Stimulated activated CD4-positive, alpha-beta T cell treated with anti-CD3 and anti-CD28 coated beads, Interleukin-1b, Interleukin-23, amount 100 ng/mL, for 1 hour (primary cell): ENCODE measurements at places on chromosomes 2 and 18.

GRCh38 chr2:211437396-211437795 lies 881.0 kb downstream of the CPS1 start:
- no peak for DNase-seq

DNA sequence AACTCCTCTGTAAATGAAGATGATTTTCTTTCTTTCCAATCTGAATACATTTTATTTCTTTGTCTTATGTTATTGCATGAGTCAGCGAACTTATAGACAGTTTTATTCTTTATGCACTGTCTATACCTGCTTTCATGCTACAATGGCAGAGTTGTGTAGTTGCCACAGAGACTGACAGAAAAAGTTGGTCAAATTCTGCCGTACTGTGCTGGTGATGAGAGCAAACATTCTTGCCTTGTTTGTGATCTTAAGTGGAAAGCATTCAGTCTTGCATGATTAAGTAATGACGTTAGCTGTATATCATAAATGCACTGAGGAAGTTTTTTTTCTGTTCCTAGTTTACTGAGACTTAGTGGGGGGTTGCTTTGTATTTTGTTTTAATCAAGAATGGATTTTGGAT lies 32.9 kb downstream of the ZC3H15 start:
- DNase-seq, result no peak

- DNase-seq, result no peak
Observed at GRCh38 chr2:168843253-168843652, 40.8 kb downstream of the NOSTRIN start.

DNA sequence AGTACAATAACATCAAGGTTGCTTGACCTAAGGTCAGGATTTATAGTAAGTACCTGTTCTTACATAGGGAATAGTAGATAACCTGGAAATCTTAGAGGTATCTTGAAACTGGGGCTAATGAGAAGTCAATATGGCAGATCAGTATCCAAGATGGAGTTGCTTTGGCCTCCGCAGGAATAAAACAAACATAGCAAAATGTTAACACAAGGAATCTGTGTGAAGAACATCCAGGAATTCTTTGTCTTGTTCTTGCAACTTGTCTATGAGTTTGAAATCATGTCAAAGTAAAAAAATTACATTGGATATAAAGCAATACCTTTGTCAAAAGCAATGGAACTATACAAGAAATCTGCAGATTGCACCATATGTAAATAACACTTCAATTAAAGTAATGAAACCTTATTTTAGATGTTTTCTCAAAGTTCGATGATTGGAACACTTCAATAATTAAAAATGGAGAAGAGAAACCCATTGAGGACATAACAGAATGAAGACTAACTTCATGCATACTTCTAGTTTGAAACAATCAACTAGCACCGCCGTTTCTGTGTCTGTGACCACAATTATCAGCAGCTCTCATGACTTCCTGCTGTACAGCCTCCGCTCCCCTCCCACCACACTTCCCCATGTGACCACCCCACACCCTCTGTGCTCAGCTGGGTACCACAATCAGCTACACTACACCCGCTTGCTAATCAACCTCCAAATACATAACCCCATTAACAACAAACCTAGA lies 27.6 kb downstream of the C2orf76 start:
- no peak for DNase-seq

DNA sequence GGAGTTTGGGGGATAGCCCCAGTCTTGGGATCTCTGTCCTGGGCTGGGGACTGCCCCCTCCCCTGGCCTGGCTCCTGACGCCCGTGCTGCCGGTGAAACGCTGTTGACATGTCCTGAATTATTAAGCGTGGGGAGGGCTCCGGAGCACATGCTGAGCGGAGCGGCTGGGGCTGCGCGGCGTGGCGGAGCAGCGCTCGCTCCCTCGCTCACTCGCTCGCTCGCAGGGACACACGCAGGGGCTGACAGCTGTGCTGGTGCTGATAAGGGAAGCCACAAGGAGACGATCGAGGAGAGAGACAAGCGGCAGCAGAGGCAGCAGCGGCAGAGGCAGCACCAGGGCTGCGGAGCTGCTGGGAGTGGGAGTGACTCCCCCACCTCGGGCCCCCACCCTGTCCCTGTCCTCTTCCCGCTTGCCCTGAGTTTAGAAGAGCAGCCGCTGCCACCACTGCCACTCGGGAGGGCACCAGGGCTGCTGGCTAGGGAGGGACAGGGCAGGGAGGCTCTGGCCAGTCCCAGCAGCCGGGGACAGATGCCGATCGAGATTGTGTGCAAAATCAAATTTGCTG lies at the start of gene ASIC4:
TSS of gene ASIC4 (plus strand) at position 287 of the 566 bp plus-strand sequence. CDS start at position 530, 243 bp downstream.
- DNase-seq, result no peak

GRCh38 chr2:241091734-241092445 lies 10.2 kb downstream of the MTERF4 start:
- DNase-seq, result no peak

DNA sequence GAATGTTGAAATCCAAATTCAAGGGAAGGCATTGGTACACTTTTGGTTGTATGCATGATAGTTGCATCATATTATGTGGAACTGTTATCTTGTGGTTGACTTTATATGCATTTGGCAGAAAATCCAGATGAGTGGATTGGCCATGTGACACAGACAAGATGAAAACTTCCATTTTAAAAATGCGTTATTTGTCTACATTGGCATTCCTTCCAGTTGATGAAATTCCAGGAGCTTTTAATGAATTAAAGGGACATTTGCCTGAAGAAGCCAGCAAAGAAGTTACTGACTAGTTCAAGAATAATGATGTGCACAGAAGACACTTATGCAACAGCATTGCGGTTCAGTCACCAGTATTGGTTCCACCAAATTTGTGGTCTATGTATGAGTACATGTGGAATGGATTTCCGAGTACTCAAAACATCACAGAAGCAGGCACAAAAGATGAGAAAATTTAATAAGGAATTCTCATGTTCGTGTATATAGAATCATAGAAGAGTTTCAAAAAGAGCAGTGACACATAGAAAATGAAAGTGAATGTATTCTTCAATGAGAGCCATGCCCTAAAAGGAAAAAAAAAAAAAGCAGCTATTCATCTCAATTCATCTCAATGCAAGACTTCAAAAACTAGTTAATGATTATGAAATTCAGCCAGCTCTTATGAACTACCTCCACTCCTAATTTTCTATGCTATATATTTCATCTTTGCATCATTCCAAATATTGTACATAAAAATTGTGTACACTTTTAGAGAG lies 232.1 kb downstream of the RBM43 start:
- no peak for DNase-seq

DNA sequence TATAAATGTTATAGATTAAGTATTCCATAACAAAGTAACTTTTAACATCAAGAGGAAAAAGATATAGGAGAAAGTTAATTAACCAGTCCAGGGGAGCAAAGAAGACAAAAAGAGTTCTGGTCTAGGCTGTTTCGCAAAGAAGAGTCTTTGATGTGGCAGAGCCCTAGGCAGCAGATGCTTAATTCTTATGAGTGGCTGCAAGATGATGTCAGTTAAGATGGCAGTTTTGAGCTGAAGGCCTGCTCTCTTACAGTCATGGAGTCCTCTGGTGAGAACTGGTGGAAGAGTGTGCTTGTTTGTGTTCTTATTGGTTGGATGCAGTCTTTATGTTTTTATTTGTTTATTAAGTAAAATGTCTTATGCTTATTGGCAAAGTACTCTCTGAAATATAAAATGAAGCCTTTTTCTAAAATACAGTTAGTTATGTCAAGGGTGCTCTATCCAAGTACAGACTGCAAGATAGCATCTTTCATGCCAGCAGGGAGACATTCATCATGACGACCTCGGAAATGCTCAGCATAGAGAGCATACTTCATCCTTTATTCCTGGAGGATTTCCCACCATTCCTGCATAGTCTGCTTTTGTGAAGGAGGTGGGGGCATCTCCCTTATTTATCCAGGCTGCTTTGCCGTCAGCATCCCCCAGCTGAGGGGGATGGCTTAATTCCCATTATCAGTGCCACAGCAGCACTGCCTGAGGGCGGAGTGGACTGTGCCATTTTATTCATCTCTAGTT lies 38.9 kb upstream of the SERPINE2 start:
- no peak for DNase-seq

DNA sequence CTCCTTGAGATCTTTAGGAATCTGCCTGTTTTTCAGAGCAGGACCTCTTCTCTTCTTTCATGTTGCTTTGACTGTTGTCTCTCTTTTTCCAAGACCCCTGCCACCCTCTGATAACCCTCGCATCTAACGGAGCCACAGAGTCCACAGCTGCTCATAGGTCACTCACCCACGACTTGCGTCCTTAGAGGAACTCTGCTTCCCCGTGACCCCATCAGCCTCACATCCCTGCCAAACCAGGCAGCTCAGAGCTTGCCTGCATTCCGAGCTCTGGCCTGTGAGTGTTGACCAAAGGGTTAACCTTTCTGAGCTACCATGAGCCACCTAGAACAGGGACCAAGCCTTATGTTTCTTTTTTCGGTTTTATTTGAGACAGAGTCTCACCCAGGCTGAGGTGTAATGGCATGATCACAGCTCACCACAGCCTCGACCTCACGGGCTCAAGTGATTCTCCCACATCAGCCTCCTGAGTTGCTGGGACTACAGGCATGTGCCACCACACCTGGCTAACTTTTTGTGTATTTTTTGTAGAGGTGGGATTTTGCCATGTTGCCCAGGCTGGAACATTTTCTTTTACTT lies 36.4 kb downstream of the CABLES1 start:
- no peak for DNase-seq

- DNase-seq, result no peak
Observed at GRCh38 chr2:43076676-43077075, 149.7 kb downstream of the ZFP36L2 start.

- DNase-seq, result no peak
Observed at GRCh38 chr2:40466935-40467572, 15.2 kb upstream of the SLC8A1 start.

- no peak for DNase-seq
Observed at GRCh38 chr2:43133708-43134570, 92.5 kb downstream of the ZFP36L2 start.

GRCh38 chr2:134975281-134976009 lies 56.8 kb downstream of the CCNT2 start:
- no peak for DNase-seq

GRCh38 chr2:159564081-159564480 lies 52.3 kb downstream of the BAZ2B start:
- DNase-seq, result no peak

DNA sequence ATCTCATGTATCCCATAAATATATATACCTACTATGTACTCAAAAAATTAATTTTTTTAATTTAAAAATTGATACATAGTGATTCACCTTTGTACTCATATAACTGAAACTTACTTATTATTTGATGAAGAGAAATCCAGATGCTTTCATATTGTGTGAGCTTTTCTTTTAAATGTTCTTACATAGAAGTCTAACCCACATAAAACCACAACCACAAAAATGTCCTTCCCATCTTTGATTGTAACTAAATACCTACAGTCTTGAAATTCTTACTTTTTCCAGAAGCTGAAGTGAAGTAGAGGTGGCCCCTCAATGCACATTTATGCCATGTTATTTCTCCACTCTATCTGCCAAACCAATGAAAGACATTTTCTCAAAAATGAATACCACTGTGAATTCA lies 117.9 kb upstream of the COL5A2 start:
- DNase-seq, result no peak

- DNase-seq, result no peak
Observed at GRCh38 chr2:151238527-151239487, 22.9 kb downstream of the RBM43 start.

GRCh38 chr2:239278941-239279365 lies 121.9 kb downstream of the HDAC4 start:
- no peak for DNase-seq

DNA sequence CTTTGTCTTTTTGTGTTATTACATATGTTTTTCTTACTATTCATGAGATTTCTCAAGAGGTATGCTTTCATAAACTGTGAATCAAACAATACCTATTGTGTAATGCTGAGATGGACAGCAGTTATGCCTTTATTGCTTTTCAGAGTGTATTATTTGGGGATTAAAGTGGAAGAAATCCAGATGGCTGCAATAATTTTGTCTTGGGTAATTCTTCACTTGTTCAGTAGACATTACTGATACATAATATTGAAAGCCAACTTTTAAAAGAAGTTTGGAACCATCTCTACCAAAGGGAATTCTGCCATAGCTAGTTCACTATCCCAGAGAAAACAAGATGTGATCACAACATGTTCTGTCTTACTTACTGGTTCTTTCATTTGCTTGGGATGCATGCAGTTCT lies 253.4 kb upstream of the ZSWIM2 start:
- no peak for DNase-seq

DNA sequence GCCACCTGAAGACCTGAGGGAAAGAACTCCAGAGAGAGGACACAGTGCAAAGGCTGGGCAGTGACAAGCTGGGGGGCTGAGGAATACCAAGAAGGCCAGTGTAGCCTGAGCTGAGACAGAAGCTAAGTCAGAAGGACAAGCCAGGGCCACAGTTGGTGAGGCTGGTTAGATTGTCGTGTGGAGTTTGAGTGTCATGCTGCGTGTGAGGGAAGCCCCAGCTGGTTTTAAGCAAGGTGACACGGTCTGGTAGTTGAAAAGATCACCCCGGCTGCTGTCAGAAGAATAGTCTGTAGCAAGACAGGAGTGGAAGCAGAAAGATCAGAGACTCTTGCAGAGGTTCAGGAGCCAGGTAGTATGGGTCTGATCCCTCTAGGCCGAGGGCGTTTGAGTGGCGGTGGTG lies 50.6 kb upstream of the RMDN2 start:
- no peak for DNase-seq

DNA sequence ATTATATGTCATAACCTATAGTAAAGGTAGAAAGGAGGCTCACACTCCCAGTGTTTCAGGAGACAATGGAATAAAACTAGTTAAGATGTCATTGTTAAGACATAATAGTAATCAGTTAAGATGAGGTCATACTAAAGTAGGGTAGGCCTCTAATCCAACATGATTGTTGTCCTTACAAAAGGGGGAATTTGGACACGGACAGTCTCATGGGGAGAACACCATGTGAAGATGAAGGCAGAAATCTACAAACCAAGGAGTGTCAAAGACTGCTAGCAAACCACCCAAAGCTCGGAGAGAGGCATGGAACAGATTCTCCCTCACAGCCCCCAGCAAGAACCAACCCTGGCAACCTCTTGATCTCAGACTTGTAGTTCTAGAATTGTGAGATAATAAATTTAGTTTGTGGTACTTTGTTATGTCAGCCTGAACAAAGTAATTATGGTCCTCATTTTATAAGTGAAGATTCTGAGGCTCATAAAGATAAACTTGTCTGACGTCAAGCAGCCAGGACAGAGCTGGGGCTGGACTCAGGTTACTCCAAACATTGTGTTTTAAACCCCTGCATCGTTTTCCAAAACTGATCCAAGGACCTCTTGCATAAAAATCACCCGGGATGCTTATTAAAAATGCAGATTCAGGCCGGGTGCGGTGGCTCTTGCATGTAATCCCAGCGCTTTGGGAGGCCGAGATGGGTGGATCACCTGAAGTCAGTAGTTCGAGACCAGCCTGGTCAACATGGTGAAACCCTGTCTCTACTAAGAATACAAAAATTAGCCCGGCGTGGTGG lies 47.8 kb downstream of the CCDC195 start:
- no peak for DNase-seq

DNA sequence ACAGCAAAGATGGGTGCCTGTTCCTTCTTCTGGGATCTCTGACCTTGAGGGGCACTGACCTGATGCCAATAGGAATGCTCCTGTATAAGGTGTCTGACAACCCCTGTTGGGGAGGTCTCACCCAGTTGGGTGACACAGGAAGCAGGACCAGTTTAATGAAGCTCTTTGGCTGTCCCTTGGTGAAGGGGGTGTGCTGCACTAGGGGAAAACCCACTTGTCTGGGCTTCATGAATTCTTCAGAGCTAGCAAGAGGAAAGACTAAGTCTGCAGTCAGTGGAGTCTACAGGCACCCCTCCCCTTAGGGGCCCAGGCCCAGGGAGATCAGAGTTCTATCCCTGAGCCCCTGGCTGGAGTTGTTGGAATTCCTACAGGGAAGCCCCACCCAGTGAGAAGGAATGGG lies 550.8 kb upstream of the CHAC2 start:
- DNase-seq, result no peak
